ENCODE measurements at places on chromosomes 16 and 17.

GRCh38 chr16:6081320-6081976, 983.9 kb upstream of the EEF2KMT start:
- no peak for DNase-seq

DNA sequence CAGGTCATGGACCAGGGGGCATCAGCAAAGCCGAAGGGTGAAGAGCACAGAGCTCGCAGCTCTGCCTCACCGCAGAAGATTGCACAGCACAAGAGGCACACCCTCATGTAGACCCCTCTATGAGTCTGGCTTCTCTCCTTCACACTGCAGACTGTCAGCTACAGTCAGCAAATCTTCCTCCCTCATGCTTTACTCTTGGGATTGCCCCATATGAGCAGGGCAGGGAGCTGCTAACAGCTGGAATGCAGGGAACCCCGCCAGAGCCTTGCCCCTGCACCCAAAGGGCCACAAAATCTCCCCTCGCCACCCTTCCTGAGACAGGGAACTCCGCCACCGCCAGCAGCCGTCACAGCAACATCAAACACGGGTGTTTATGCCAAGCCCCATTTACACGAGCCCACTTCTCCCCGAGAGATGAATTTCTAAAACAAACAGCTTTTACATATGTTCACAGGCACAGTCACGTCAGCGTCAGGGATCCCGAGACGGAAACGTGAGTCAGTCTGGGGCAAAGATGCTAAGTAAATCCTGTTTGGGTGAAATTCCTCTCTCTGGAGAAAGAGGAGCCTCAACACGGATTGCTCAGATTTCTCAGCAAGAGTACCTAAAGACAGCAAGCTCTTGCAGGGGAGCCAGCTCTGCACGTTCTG, 121.9 kb downstream of the CDYL2 start:
- no peak for DNase-seq

DNA sequence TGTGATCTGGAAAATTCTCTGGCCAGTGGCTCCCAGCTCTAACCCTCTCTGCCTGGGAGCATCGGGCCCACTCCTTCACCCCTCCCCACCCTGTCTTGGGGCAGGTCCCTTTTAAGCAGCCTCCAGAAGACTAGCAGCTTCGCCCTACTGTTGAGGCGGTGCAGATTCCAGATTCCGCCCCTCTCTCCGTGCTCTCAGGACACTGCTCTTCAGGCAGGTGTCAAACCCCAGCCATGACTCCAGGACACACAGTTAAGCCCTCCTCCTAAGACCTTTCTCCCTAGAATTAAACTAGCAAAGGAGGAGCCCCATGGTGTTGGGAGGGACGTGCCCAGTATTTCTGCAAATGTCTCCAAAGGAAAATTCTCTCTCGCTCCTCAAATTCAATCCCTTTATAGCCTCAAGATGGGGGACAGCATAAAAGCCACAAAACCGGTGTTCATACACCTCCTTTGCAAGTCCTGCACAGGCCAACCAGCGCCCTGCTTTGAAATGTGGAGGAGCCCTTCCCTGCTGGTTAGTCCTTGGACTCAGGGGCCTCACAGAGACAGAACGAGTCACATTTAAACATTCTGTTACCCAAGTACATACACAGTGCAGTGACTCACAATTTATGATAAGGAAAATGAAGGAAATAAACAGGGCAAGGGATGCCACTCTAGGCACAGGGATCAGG, 7.2 kb downstream of the LPO start:
- DNase-seq: no peak

DNA sequence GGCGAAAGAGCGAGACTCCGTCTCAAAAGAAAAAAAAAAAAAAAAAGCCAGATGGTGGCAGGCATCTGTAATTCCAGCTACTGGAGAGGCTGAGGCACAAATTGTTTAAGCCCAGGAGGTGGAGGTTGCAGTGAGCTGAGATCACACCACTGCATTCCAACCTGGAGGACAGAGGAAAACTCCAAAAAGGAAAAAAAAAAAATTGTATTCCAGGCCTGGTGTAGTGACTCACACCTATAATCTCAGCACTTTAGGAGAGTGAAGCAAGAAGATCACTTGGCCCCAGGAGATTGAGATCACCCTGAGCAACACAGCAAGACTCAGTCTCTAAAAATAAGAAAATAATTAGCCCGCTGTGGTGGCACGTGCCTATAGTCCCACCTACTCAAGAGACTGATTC, 20.1 kb downstream of the HBQ1 start:
- no peak for DNase-seq

- DNase-seq: no peak
These were observed 3.3 kb upstream of the RIPOR1 start for GRCh38 chr16:67525176-67525860.

- DNase-seq: no peak
These were observed 12.7 kb downstream of the CYGB start for GRCh38 chr17:76524598-76525512.

GRCh38 chr16:11870399-11870798, 19.1 kb upstream of the RSL1D1 start:
- DNase-seq: no peak

DNA sequence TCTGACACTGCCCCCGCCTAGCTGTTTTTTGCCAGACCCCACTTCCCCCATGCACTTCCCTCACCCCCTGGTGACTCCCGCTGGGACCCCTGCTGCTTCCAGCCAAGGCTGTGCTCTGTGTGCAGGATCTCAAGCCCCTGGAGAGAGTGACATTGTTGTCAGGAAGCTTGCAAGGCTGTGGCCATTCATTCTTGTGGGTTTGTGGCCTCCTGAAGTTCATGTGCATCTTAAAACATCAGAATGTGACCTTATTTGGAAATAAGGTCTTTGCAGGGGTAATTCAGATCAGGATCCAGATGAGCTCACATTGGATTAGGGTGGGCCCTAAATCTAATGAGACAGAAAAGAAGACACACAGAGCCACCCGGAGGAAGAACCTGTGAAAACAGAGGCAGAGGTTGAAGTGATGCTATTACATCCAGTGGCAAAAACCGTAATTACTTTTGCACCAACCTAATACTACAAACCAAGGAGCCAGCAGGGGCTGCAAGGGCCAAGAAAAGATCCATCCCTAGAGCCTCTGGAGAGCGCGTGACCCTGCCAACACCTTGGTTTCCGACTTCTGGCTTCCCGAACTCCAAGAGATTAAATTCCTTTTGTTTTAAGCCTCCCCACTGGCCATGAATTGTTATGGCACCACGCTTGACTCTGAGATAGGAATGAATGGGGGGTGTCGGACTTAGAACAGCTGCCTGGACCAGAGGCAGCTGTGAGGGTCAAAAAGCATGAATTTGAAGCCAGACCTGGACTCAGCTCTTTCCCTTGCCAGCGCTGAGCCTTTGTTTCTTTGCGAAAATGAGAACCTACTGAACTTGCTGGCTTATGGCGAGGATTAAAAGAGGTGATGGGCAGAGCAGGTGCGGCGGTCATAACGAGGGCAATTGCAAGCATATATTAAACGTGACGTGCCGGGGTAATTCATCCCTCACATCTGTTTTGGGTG, 75.5 kb downstream of the BMERB1 start:
- DNase-seq: peak; percentile 5

- DNase-seq: no peak
These were observed 13.2 kb upstream of the CLEC18C start for GRCh38 chr16:70160388-70160787.

GRCh38 chr17:50129353-50129727, 620 bp downstream of the SAMD14 start:
- DNase-seq: no peak

GRCh38 chr17:48457080-48457836, 27.2 kb upstream of the SKAP1 start:
- peak; percentile 78 for DNase-seq

- DNase-seq: no peak
These were observed 128.4 kb downstream of the HAPSTR1 start for GRCh38 chr16:9219813-9220212.

GRCh38 chr16:69917739-69918138, 33.4 kb upstream of the CLEC18A start:
- no peak for DNase-seq

DNA sequence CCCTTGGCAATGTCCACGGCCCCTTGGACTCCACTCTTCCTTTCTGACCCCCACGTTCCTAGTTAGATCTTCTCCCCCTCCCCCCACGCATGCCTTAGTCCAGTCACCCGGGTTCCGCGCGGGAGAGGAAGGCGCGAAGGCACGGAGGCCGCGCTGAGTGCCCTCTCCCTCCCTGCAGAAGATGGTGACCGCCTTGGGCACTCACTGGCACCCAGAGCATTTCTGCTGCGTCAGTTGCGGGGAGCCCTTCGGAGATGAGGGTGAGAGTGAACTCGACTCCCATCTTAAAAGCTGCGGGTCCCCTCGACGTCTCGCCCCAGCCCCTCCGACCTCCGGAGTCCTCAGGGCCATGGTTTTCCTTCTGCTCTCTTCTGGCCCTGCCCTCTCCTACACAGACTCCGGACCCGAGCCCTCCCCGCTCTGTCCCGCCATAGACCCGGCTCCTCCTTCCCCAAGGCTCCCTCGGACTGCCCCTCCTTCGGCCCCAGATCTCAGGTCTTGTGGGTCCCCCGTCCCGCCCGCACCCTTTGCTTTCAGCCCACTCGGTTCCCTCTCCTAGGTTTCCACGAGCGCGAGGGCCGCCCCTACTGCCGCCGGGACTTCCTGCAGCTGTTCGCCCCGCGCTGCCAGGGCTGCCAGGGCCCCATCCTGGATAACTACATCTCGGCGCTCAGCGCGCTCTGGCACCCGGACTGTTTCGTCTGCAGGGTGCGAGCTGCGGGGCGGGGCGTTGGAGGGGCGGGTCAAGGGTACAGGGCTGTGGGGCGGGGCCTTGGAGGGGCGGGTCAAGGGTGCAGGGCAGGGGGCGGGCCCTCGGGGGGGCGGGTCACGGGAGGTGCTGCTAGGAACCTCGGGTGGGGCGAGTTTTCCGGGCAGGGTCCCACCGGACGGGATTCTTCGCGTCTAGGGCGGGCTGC, 4.6 kb downstream of the TGFB1I1 start:
- peak; percentile 90 for DNase-seq

- DNase-seq: no peak
These were observed 42.7 kb downstream of the NT5M start for GRCh38 chr17:17345686-17346427.

DNA sequence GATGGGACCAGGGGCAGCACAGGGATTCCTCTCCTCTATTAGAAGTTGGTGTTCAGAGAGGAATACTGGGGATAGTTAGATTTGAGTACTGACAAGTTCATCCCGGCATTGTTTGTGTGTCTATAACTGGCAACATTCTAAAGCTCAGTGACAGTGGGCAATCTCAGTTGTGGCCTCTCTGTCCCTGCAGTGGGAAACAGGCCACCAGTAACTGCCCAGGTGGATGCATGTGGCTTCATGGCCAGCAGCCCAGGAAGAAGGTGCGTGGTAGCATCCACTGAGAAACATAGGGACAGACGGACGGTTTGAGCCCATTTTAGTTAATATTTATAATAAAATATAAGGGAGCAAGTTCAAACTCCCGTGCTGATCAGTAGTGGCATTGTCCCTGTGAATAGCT, 51.5 kb downstream of the B9D1 start:
- no peak for DNase-seq

- DNase-seq: peak; percentile 43
These were observed 630 bp downstream of the GRB2 start for GRCh38 chr17:75404731-75405364.

- DNase-seq: no peak
These were observed 26.4 kb downstream of the ARHGAP17 start for GRCh38 chr16:24988593-24989338.

- no peak for DNase-seq
These were observed 41.3 kb upstream of the ATP2A3 start for GRCh38 chr17:4005296-4006164.

DNA sequence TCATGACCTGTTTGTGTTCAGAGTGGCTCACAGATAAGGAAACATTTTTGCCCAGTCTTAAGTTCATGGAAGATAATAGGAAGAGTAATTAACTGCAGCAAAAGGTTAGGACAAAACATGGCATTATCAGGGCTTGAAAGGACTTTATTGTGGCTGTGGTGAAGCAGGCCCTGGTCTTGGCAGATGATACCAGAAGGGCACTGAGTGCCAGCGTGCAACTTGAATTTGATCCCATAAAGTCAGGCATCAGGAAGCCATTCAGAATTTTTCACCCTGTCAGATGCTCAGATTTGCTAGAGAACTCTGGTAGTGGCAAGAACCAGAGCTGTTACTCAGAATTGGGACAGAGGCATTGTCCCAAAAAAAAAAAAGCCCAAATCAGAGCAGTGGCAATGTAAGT, 11.2 kb upstream of the COG7 start:
- no peak for DNase-seq

GRCh38 chr16:19136549-19137196, 22.9 kb downstream of the ITPRIPL2 start:
- no peak for DNase-seq

GRCh38 chr17:10836966-10837590, 809 bp downstream of the PIRT start:
- DNase-seq: no peak

DNA sequence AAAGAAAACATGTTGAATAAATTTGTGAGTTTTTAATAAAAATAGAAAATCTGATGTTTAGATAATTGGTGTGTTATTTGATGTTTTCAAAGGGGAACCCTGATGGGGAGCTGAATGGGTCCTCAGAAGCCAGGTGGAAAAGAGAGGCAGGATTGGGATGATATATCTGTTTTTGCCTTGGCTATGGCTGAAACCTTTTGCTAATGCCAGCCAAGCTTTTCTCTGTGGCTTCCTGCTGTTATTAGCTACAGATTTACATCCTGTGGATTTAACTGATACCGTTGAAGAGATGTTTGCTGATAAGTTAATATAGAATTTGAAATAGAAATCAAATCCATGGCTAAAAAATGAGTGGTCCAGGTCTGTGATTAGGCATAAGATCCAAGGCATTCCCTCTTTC, 4.2 kb upstream of the AATF start:
- DNase-seq: no peak

DNA sequence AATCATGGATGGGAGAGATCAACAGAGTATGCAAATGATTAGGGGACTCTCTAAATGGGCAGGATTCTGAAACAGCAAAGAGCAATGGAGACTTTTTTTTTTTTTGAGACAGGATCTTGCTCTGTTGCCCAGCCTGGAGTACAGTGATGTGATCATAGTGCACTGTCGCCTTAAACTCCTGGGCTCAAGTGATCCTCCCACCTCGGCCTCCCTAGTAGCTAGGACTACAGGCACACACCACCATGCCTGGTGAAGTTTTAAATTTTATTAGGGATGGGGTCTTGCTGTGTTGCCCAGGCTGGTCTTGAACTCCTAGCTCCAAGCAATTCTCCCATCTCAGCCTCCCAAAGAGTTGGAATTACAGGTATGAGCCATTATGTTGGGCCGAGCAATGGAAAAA, 255.0 kb upstream of the ZFHX3 start:
- DNase-seq: no peak

GRCh38 chr16:71250461-71251235, 20.1 kb upstream of the HYDIN start:
- no peak for DNase-seq

DNA sequence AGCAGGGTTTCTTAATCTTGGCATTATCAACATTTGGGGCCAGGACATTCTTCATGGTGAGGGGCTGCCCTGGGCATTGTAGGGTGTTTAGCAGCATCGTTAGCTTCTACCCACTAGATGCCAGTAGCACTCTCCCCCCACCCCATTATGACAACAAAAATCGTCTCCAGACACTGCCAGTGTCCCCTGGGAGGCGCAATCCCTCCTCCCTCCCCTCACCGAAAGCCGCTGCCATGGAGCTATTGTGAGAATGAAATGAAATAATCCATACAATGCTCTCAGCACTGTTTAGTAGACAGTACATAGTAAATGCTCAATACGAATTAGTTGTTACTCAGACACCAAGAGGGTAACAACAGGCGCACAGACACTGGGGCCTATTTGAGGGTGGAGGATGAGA, 502.9 kb downstream of the NPIPA7 start:
- DNase-seq: no peak

- DNase-seq: no peak
These were observed 10.3 kb downstream of the CDRT4 start for GRCh38 chr17:15456972-15457722.

Measured in CD4-positive, alpha-beta T cell treated with Interleukin-1 beta for 1 hour (primary cell).